MCF 10A (cell line): ENCODE measurements at places on chromosomes 1 and 21. TPM values are rescaled to one million over a fixed set of nuclear protein-coding genes. Genes with fewer than 3 reads are reported as not detected.
A peak's percentile ranks its signal among the peaks of the same experiment; 100 is the strongest.

- peaks cover 78% of the 10 kb centered on the region for H3K36me3 ChIP-seq
- H3K4me1 ChIP-seq: no peaks in the 10 kb centered on the region
- H3K27ac ChIP-seq: no peak overlapping the region
- DNase-seq: no peak
Measured at GRCh38 chr1:193079187-193079586, 19.8 kb downstream of the RO60 start.

Gene PRDM16
- not detected in 2 replicates for total RNA-seq

DNA sequence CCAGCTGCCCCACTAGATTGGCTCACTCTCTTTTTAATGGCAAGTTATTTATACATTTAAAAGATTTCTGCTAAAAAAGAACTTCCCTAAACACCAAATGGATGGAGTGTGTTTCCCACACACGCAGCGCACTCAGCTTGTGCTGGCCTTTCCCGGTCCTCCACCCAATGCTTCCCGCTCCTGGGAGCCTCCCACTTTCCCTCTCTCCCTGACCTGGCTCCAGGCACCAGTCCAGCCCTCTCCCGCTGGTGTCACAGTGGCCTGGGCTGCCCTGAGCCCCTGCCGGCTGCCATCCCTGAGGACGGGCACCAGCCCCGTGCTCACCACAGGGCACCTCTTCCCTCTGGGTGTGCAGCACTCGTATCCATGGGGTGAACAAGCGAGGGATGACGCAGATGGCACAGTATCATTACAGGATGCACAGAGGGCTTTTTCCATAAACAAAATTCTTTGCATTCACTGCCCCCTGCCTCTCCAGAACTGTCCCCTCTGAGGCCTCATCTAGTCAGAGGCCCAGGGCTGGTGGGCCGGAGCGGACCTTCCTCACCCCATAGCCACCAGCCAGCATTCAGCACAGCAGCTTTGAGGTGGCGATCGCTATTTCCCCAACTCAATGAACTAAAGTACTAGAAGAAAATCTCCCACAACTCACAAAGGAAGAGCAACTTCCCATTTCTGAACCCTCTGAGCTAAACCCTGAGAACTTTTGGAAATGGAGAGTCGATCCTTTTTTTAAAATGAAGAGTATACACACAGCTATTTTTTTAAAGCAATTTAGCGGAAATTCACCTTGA, 68.5 kb downstream of the SLC37A1 start:
- no peaks in the 10 kb centered on the region for H3K27me3 ChIP-seq
- H3K36me3 ChIP-seq: no peaks in the 10 kb centered on the region
- no peak overlapping the region for H3K4me3 ChIP-seq
- no peak for DNase-seq
- no peaks in the 10 kb centered on the region for H3K4me1 ChIP-seq

Gene RGS5
- 12.9 and 14.1 TPM in 2 replicates for total RNA-seq

DNA sequence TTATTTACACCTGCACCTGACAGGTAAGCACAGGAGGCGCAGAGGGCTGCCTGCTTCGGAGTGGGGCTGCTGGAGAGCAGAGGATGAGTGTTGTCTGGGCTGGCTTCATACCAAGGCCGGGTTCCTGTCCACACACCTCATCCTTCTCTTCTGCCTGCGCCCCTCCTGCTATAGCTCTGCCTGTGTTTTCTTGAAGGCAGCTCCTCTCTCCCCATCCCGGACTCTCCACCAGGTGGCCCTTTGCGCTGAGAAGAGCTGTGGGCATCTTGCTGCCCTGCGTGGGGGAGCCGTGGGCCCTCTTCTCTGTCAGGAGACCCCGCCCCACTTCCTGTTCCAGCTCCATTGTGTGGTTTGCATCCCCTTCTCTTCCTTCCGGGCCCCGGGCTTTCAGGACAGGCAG, 35.0 kb downstream of the ARHGEF10L start:
- no peak for DNase-seq
- no peak overlapping the region for H3K4me3 ChIP-seq
- no peaks in the 10 kb centered on the region for H3K36me3 ChIP-seq
- no peak overlapping the region for H3K27ac ChIP-seq
- peaks cover 24% of the 10 kb centered on the region for H3K4me1 ChIP-seq

- no peak for DNase-seq
- no peaks in the 10 kb centered on the region for H3K36me3 ChIP-seq
- H3K27ac ChIP-seq: peak overlapping the region; percentile 70
- no peaks in the 10 kb centered on the region for H3K27me3 ChIP-seq
Measured at GRCh38 chr1:62688687-62689085, 500 bp upstream of the DOCK7 start.

DNA sequence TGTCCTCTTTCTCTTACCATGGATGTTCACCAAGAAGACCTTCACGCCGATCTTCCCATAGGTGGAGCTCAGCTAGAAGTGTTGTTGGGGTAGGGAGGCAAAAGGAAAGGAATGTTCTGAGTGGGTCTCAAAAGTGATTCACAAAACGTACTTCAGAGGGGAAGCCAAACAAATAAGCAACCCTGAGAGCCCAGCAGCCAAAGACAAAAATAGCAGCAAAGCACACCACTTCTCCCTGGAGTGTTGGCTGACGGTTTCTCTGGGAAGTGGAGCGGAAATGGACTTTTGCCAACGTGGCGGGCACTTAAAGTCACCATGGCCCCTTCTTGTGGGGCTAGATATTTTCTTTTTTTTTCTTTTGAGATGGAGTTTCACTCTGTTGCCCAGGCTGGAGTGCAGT, 23.1 kb downstream of the SLC26A9 start:
- H3K4me1 ChIP-seq: peaks cover 7% of the 10 kb centered on the region
- peaks cover 27% of the 10 kb centered on the region for H3K27me3 ChIP-seq
- peaks cover 6% of the 10 kb centered on the region for H3K36me3 ChIP-seq
- no peak overlapping the region for H3K27ac ChIP-seq
- H3K4me3 ChIP-seq: no peak overlapping the region
- no peak for DNase-seq

- no peaks in the 10 kb centered on the region for H3K27me3 ChIP-seq
- H3K36me3 ChIP-seq: no peaks in the 10 kb centered on the region
- no peak for DNase-seq
- no peaks in the 10 kb centered on the region for H3K4me1 ChIP-seq
Measured at GRCh38 chr1:195185736-195186135, 1422.5 kb downstream of the KCNT2 start.

Gene TMPRSS3
- total RNA-seq: 2.0 and 2.4 TPM in 2 replicates

- no peak overlapping the region for H3K27ac ChIP-seq
- no peak overlapping the region for H3K4me3 ChIP-seq
- DNase-seq: no peak
- H3K36me3 ChIP-seq: peaks cover 7% of the 10 kb centered on the region
Measured at GRCh38 chr21:34082769-34083168, 9.4 kb downstream of the MRPS6 start.

GRCh38 chr21:27391990-27392389, 425.1 kb upstream of the ADAMTS5 start:
- DNase-seq: no peak
- no peaks in the 10 kb centered on the region for H3K36me3 ChIP-seq
- H3K27me3 ChIP-seq: no peaks in the 10 kb centered on the region
- no peak overlapping the region for H3K27ac ChIP-seq
- peaks cover 8% of the 10 kb centered on the region for H3K4me1 ChIP-seq
- no peak overlapping the region for H3K4me3 ChIP-seq

DNA sequence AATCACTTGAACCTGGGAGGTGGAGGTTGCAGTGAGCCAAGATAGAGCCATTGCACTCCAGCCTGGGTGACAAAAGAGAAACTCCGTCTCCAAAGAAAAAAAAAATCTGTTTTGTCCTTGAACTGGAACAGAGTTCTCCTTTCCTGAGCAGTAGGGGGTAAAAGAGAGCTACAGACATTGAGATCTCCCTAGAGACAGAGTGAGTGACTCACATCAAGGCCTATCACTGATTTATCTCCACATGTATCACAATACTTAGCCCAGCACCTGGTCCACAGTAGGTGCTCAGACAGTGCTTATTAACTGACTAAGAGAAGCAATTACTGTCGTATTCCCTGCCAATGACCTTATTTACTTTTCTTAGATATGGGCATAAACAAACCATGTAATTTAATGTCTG, 354.1 kb upstream of the C1orf87 start:
- DNase-seq: no peak
- H3K4me3 ChIP-seq: no peak overlapping the region
- H3K36me3 ChIP-seq: no peaks in the 10 kb centered on the region
- no peaks in the 10 kb centered on the region for H3K4me1 ChIP-seq
- no peaks in the 10 kb centered on the region for H3K27me3 ChIP-seq

- H3K27me3 ChIP-seq: no peaks in the 10 kb centered on the region
- no peak overlapping the region for H3K27ac ChIP-seq
- no peaks in the 10 kb centered on the region for H3K36me3 ChIP-seq
- H3K4me3 ChIP-seq: no peak overlapping the region
Measured at GRCh38 chr21:29265690-29266479, 32.8 kb upstream of the BACH1 start.

GRCh38 chr1:116389013-116389412, 16.0 kb downstream of the ATP1A1 start:
- H3K4me1 ChIP-seq: peaks cover 43% of the 10 kb centered on the region
- H3K27ac ChIP-seq: peak overlapping the region; percentile 75
- H3K4me3 ChIP-seq: no peak overlapping the region
- H3K27me3 ChIP-seq: no peaks in the 10 kb centered on the region

DNA sequence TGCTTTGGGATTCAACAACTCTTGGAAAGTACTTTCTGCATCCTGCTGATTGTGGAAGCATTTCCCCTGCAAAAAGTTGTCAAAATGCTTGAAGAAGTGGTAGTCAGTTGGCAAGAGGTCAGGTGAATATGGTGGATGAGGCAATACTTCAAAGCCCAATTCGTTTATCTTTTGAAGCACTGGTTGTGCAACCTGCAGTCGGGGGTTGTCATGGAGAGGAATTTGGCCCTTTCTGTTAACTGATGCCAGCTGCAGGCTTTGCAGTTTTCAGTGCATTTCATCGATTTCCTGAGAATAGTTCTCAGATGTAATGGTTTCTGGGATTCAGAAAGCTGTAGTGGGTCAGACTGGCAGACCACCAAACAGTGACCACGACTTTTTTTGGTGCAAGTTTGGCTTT, 47.6 kb upstream of the GJA5 start:
- H3K27me3 ChIP-seq: no peaks in the 10 kb centered on the region
- H3K4me3 ChIP-seq: no peak overlapping the region
- DNase-seq: peak; percentile 69
- H3K36me3 ChIP-seq: no peaks in the 10 kb centered on the region
- peaks cover 10% of the 10 kb centered on the region for H3K4me1 ChIP-seq

Gene GRIK1
- not detected in 2 replicates for total RNA-seq

Gene CFAP107
- not detected in 2 replicates for total RNA-seq
